Globus pallidus (tissue), 1 donor: ENCODE measurements at places on chromosomes 12 and 14.

DNA sequence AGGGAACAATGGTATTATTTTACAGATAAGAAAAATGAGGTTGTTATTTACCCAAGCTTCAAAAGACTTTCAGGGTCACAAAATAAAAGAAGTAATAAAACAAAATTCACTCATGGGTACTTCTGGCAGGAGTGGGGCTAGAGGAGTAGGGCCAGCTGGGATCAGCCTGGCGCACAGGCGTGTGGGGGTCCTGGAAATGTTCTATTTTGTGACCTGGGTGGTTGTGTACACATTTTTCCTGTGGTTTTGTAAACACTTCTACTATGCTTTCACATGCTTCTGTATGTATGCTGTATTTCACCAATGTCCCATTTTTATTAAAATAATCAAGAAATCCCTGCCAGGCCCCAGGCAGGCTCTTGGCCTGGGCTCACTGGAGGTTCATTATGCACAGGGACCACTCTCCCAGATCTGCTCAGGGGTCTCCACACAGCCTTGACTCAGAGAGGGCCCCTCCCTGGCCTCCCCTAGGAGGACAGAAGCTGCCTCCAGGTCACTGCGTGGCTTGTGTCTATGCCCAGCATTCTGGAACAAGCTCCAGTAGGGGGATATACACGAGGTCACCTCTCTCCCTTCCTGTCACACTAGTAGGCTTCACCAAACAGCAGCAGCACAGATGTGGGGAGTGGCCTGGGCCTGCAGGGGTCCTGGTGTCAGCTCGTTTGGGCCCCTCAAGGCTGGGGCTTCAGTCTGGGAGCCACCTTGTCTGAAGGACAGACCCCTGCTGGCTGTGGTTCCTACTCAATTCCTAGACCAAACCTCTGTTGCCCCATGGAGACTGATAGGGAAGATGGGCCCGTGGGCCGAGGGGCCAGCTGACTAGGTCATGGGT, 37.8 kb downstream of the ANAPC7 start:
- DNase-seq = no peak

DNA sequence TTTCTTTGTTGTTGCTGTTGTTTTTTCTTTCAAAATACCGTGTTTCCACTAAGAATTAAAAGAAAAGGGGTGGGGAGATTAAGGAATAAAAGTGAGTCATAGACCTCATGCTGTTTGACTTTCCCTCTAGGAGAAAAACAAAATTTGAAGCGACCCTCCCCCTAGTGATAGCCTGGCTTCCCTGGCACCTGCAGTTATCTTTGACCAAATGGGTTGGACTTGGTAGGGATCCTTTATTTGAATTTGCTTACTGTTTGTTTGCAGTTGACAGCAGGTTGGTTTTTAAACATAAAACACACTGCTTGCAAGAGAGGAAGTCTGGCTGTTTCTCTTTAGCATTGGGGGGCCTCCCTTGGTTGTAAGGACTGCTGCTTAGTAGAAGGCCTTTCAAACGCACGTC, 14.0 kb downstream of the OTX2 start:
- no peak for DNase-seq

DNA sequence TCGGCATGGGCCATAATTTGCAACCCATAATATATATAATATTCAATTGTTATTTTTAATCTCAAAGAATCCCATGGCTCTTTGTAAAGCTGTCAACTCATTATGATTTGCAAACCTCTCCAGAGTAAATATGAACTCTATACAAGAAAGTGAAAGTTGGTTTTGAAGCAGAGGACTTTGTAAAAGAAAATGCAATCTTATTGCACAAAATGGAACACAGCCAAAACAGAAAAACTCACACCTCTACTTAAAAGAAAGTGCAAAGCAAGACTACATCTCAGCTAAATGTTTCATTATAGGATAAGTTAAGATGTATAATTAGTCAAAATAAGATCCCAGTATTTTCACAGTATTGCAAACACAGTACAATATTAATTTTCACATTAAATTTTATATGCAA, 111.2 kb upstream of the FLRT2 start:
- no peak for DNase-seq

GRCh38 chr14:22178333-22178839, 410.6 kb downstream of the DAD1 start:
- peak; percentile 5 for DNase-seq

- DNase-seq = no peak
Observed at GRCh38 chr14:68952531-68953195, 26.4 kb downstream of the ACTN1 start.

GRCh38 chr12:116916714-116917114, 6.0 kb downstream of the FBXW8 start:
- DNase-seq = no peak

GRCh38 chr14:102088012-102088792, 1.4 kb upstream of the HSP90AA1 start:
- DNase-seq = peak; percentile 60

DNA sequence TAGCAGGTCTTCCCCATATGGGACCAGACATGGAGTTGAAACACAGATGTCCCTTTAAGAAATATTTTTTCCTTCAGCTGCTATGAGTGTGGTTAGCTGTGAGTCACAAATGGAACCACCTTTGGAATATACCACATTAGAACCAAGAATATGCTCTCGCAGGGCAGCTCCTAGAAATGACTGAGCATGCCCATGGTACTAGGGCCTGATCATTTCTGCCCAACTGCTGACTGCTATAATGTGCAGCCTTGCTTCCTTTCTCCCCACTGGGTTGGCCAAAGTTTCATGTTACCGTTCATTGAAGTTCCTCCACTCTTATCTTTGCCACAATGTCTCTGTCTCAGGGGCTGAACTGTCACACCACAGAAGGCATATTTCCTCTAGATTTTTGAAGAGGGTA, 1074.6 kb downstream of the FLRT2 start:
- no peak for DNase-seq

- no peak for DNase-seq
Observed at GRCh38 chr14:53355581-53356112, 202.5 kb upstream of the DDHD1 start.
